ENCODE measurements at places on chromosomes 12 and 14. TPM values are rescaled to one million over a fixed set of nuclear protein-coding genes. Genes with fewer than 3 reads are reported as not detected.

DNA sequence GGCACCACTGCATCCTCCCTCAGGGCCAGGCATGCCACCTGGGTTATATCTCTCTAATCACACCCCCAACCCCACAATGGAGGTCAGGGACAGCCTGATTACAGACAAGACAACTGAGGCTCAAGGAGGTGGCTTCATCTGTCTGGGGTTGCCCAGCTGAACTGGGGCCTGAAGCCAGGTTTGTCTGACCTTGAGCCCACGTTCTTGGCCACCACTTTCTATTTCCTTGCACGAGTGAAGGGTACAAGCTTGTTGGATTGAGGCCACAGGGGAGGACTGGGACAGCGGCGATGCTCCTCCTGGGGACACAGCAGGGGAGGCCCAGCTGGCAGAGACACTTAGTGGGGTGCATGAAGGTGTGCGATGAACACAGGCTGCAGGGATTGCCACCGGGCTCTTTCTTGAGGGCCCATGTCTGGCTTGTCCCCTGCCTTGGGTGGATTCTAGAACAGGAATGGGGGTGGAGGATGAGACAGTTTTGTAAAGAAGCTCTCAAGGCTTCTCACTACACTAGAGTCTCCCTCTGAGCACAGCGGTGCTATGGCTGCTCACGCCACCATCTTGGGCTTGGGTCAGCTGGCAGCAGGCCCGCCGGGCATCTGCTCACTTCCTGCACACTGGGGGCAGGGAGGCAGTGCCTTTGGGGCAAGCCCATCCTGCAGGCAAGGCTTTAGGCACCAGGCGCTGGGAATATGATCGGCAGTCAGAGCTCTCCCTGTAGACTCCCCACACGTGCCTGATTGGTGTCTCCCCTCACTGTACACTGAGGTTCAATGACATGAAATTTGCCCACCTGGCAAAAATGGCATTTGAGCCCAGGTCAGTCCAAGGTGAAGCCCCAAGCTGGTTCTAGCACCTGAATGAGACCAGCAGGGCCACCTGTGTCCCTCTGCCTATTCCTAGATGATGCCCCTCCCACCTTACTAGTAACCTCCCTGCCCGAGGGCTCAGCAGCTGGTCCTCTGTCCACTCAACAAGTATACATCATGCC is 16.0 kb downstream of the RITA1 start:
- DNase-seq = no peak

DNA sequence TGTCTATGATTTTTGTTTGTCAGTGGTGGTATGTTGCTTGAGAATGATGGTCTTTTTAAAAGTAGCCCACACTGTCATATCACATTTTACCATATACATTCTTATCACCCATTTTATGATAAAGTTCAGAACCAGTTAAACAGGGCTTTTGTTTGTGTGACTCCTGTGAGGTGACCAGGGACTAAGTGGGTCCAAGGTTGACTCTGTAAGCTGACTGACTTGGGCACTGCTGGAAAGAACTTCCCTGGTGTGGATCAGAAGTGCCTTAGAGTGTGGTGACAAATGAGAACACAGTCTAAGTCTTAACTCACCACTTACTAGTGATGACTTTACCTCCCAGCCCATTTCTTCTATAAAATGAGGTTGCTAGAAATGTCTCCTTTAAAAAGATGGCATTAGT is 52.6 kb downstream of the VRK1 start:
- no peak for DNase-seq

DNA sequence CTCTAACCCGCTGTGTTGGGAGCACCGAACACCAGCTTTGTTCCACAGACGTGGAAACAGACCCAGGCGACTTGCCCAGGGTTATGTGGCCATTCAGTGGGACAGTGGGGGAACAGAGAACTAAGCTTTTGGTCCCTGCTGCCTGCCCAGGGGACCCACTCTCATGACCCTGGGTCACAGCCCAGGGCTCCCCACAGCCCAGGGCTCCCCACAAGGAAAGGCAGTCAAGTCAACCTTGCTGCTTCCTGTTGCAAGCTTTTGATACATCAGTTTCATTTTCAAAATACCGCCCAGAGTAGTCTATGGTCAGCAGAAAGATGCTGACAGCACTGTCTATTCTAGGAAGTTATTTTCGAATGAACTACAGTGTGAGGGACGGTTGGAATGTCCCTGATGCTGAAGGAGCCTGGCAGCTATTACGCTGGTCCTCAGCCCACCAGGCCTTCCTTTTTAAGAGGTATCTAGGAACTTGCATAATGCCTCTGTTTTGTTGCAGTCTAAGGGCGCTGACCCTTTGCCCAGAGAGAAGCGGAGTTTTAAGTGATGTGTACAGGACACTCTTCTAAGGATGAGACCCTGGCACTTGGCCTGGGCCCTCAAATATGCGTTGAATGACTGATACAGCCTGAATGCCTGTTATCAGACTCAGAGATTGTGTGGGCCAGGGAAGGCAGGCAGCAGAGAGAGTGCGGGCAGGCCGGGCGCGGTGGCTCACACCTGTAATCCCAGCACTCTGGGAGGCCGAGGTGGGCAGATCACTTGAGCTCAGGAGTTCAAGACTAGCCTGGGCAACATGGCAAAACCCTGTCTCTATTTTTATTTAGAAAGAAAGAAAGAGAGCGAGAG is 12.6 kb upstream of the TTC7B start:
- no peak for DNase-seq

GRCh38 chr14:51360592-51360991 is 120.5 kb downstream of the TMX1 start:
- no peak for DNase-seq

The DIO3 gene
- total RNA-seq = 0.22 TPM

The GMPR2 gene
- total RNA-seq = 188 TPM

The HCAR1 gene
- 0.11 TPM for total RNA-seq
